ENCODE measurements at places on chromosomes 1 and 21.

GRCh38 chr1:29626066-29626465, 389.7 kb downstream of the PTPRU start:
- DNase-seq: no peak

DNA sequence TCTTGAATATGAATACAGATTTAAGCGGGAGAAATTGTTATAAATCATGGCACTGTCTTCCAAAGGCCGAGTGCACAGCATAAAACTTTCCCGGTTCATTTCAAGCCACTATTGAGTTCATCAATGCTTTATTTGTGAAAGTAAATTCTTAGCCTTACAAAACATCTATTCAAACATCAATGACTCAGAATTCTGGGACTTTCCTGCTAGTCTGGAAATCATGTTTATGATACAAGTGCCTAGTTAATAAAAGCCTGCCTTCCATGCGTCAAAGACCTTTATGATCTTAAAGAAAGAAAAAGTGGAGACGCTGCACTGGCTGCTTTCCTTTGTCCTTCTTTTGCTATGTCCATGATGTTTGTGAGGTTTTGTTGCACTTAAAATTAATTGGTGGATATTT, 137.7 kb downstream of the SETD4 start:
- no peak for DNase-seq

GRCh38 chr1:154755858-154756730, 114.0 kb downstream of the KCNN3 start:
- no peak for DNase-seq

DNA sequence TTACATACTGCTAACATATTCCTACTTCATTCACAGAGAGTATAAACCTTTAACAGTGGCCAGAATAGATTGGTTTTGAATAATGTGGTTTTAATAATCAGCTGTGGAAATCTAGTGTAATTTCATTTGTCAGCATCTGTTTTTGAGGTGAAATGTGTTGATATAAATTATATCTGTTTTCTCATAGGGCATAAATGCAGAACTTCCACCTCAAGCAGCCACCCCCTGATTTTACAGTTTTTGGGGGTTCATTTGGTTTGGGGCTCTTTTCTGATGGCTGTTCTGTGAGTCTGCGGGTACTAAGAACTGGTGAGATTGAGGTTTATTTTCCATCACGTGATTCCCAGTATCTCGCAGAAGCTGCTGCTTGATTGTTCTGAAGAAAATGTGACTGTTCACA, 23.2 kb downstream of the EDARADD start:
- DNase-seq: no peak

- no peak for DNase-seq
These were observed 393 bp downstream of the LYSMD1 start for GRCh38 chr1:151165281-151165737.

DNA sequence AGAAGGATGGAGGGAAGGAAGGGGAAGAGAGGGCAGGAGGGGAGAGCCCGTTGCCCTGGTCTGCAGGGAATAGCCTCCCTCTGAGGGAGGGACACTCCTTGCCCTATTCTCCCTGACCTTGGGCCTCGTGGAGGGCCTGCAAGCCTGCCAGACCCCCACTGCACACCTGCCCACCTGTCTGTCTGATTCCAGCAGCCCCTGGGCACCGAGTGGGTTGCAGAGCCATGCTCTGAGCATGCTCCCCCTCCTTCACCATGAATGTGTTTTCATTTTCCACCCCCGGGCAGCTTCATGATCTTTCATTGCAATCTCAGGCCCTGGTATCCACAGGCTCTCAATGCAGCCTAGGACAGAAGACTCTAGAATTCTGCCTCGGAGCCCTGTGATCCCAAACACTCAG, 5.1 kb upstream of the NPHP4 start:
- no peak for DNase-seq

DNA sequence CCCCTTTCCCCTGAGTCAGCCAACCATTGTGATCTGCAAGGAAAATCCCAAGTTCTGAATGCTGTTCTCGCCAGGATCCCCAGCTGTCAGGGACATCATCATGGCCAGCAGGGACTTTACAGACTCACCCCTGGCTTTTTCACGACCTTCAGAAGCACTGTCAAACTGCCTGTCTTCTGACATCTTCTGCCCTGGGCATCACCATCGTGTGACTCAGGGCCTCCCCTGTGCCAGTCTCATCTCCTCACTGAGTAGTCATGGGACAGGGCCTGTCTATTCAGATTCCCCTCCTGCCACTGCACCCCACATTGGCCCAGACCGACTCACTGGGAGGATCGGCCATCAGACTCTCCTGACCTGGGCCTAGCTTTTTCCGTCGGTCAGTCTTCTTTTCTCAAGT, 72.5 kb upstream of the VAMP3 start:
- DNase-seq: no peak

DNA sequence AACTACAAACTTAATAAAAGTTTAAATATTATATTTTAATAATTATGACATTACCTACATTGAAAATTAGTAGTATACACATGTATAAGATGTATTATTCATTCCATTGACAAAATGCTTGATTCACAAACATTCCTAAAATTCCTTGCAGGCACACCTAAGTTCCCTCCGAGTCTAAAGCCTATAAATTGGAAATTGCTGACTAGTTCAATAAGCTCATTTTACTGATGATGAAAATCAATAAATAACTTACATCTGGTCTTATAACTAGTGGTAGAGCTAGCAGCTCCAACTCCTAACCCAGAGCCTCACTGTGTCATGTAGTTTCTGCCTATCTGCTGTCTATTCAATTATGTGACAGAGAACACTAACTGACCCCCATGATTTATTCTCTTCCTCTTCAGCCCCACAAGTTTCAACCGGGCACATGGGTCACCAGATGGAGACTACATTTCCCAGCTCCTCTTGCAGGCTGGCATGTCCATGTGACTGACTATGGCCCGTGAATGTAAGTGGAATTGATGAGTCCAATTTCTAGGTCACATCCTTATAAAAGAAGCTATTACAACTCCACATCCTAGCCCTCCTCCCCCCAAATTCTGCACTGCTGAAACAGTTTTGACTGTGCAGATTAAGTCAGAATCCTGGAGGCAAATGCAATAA, 29.6 kb upstream of the LRRC8D start:
- DNase-seq: no peak

- DNase-seq: no peak
These were observed 82.1 kb downstream of the ADARB1 start for GRCh38 chr21:45156459-45156858.

- no peak for DNase-seq
These were observed 648 bp upstream of the ADAR start for GRCh38 chr1:154608397-154609270.

DNA sequence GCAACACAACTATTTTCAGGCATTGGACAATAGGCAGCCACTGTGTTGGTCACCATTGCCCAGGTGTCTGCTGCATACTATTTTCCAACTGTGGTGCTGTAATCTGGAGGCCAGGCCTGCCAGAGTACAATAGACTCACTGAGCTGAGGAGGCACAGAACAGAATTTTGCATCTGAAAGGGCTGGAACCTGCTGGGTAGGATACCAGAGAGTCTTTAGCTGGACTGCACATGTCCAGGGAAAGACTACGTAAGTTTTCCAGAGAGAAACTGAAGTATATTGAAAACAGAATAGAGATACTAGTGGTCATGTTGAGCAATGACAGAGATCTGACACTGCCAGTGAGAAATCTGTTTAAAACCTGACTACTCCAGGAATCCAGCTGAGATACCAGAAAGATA, 200.8 kb downstream of the RASAL2 start:
- no peak for DNase-seq

GRCh38 chr1:11308699-11309224, 35.8 kb downstream of the UBIAD1 start:
- no peak for DNase-seq

GRCh38 chr1:67816095-67816475, 17.2 kb downstream of the GNG12 start:
- DNase-seq: no peak

- no peak for DNase-seq
These were observed 52.1 kb downstream of the OBSCN start for GRCh38 chr1:228259951-228260350.

DNA sequence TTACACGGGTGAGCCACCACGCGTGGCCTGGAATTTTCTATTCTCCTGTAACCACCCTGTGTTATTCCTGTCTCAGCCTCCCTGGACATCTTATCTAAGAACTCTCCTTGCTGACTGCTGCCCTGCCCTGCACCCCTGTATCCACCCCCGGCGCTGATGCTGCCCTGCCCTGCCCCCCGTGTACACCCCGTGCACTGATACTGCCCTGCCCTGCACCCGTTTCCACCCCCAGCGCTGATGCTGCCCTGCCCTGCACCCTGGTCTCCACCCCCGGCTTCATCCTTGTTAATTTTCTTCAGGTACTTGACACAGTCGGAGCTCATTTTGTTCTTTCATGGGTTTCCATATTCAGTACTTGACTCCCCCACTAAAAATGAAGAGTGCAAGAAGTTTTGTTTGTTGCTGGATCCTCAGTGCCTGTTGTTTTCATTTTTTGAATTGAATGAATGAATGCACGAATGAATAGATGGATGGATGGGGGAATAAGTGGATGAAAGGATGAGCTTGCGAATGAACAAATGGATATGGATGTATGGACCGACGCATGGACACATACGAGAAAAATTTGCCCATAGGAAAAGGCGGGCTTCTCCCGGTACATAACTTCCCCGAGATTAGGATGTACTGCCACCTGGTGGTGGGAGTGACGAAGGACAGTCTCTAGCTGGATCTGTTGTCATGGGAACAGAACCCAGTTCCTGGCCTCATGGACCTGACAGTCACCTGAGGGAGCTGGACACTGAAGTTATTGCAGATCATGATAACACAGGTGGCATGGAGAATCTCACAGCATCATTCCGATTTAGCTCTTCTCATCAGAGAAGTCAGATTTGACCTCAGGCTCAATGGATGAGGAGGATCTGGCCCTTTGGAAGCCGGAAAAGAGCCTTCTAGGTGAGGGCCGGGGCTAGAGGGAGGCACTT, 14.9 kb downstream of the AADACL4 start:
- no peak for DNase-seq

DNA sequence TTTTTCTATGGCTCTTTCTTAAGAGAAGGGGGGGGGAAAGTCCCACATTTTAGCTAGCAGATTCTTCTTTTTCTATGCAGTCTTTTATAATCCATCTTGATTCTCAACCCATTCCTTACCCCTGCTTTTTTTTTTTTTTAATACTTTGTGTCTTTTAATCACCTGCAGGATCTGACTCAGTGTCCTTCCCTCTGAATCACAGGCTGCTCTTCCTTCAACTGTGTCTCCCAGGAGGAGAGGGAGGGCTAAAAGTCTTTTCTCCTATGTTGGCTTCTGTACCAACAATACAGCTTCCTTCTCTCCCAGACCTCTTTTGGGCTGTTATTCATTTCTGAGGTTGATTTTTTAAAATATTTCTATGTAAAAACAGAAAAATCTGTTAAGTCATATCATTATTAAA, 686.2 kb downstream of the ADGRL2 start:
- no peak for DNase-seq

- no peak for DNase-seq
These were observed 3.6 kb downstream of the RGS1 start for GRCh38 chr1:192579010-192579738.

DNA sequence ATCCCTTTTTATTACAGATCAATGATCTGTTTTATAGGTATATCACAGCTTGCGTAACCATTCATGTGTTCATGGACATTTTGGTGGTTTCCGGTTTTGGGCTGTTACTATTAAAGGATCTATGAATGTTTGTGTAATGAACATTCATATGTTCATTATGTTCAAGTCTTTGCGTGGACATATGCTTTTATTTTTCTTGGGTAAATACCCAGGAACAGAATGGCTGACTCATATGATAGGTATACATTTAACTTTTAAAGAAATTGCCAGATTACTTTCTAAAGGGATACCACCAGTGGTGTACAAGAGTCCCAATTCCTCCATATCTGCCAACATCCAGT, 73.7 kb downstream of the SPATA46 start:
- DNase-seq: no peak

DNA sequence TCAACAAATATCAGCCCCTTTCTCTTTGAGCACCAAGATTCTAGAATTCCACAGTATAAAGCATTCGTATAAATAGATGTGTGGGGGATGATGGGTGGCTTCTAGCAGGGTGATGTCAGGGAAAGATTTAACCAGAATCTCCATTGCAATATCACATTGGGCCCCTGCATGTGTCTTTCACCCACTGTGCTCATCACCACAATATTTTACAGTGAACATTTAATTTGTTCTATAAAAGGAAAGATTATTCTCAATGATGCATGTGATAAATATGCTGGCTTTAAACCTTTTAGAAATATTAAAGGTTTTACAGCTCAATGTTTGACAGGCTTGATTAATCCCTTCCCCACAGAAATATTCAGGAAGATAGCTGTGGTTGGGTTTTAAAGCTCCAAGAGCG, 457.8 kb upstream of the DAB1 start:
- no peak for DNase-seq

Data from cerebellar nuclear complex (tissue), 1 donor.